Psoas muscle (tissue), 8 donors: ENCODE measurements at places on chromosomes 5 and 9. TPM values are rescaled to one million over a fixed set of nuclear protein-coding genes. Genes with fewer than 3 reads are reported as not detected.

The FGF1 gene
- polyA plus RNA-seq, result 1.00 TPM

The PRLR gene
- polyA plus RNA-seq, result 0.03 TPM

DNA sequence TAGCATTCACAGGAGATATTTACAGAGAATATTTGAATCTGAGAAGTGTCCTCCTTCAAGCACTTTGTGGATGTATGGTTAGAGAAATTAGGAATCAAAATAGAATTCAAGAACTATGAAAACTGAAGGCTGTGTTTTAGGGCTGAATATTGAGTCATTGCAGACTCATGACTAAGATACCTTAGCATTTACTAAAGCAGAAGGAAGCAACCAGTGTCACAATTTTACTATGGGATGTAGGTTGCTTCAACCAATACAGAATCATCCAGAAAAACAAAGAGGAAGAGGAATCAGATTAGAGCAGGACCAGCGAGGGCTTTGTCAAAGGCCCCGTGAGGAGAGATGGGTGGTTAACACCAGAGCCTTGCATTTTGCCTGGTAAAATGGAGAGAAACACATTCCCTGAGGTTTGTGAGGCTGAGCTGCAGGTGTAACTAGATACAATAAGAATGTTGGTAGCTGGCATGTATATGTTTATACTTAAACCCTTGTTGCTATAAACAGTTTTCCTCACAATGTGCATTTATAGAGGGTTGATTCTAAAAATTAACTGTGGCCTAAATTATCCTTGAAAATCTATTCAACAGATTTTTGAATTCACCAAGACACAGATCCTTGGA, 518.1 kb downstream of the AGTPBP1 start:
- H3K27me3 ChIP-seq, result no peaks in the 10 kb centered on the region
- no peak overlapping the region for H3K27ac ChIP-seq
- no peaks in the 10 kb centered on the region for H3K4me1 ChIP-seq
- no peak for DNase-seq

DNA sequence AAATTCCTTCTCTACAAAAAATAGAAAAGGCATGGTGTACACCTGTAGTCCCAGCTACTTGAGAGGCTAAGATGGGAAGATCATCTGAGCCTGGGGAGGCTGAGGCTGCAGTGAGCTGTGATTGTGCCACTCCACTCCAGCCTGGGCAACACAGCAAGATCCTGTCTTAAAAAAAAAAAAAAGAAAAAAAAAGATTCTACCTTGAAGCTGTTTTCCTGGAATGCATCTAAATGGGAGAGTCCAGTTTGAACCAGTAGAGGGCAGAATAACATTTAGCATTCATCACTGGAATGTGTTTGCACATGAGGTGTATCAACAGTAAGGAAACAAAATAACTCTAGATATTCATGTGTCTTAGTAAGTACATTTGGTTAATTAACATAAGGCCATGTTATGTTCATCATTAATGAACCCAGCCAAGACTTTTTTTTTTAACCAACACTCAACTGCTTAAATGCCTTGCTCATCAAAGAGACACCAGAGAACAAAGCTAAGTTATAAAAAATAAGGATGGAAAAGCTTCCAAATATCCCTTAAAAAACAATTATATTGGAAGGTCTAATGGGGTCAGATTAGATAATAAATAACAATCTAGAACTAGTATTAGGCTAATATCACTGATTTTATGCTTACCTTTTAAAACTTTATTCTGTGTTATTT, 16.1 kb downstream of the IFNE start:
- H3K36me3 ChIP-seq, result no peaks in the 10 kb centered on the region
- no peak overlapping the region for H3K4me3 ChIP-seq
- no peak overlapping the region for H3K27ac ChIP-seq
- no peaks in the 10 kb centered on the region for H3K4me1 ChIP-seq
- no peaks in the 10 kb centered on the region for H3K27me3 ChIP-seq

DNA sequence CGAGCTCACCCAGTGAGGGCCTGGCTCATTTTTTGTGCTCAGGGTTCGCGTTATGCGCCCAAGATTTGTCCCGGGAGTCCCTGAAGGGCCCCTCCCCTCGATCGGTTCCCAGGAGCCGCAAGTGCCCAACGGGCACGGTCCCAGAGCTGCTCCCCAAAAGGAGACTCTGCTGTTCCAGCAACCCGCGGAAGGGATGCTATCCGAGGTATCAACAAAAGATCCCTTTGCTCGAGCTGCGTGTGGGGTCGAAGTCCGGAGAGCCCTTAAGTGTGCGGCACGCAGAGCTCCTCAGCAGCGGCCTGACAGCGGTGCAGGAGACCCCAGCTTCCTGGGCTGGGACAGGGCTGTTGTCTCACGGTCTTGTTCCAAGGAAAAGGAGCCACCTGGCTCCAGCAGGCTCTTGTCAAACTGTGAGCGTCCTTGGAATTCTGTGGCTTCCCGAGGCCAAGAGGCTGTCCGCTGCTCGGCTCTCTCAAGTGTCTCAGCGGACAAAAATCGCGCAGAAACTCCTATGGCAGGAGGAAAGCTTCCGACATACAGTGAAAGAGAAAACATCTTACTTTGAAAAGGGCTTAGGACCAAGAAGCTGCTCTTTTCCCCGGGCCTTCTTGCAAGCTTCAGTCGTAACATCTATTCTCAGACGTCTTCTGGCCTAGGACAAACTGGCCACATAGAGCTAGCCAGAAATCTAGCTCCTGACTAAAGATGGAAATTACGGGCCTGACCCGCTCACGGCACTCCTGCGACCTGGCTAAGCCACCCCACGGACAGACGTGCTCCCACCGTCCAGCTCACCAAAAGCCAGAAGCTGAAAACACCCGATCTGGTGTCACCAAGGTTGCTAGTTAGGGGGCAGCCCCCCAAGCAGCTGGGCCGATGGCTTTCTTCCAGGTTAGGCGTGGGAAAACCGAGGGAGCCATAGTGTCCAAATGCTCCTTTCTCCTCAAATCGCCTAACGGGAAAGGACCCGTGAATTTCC, 2.6 kb upstream of the FOXB2 start:
- no peaks in the 10 kb centered on the region for H3K36me3 ChIP-seq
- H3K4me1 ChIP-seq, result peaks cover 35% of the 10 kb centered on the region
- H3K4me3 ChIP-seq, result peak overlapping the region; percentile 57
- DNase-seq, result no peak
- no peak overlapping the region for H3K27ac ChIP-seq

The PCDHGB3 gene
- polyA plus RNA-seq, result 0.35 TPM

The FREM1 gene
- polyA plus RNA-seq, result 0.20 TPM

DNA sequence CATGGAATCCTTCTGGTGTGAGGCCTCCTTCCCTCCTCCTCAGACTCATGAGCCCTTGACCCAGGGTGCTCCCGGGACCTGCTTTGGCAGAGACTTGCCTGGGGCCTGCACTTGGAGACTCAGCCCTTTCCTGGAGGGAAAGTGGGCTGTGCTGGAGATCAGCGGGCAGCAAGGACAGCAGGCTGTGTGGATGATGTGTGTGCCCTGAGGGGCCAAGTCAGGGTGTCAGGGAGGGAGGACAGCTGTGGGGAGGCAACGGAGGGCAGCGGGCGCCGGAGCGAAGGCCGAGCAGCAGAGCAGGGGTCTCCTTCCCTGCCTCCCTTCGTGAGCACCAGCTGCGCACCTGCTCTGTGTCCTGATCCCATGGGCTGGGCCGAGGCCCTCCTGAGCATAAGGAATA, 6.1 kb upstream of the CSF2 start:
- peak; percentile 44 for DNase-seq
- H3K27ac ChIP-seq, result no peak overlapping the region
- no peak overlapping the region for H3K4me3 ChIP-seq
- H3K4me1 ChIP-seq, result no peaks in the 10 kb centered on the region
- H3K27me3 ChIP-seq, result no peaks in the 10 kb centered on the region

DNA sequence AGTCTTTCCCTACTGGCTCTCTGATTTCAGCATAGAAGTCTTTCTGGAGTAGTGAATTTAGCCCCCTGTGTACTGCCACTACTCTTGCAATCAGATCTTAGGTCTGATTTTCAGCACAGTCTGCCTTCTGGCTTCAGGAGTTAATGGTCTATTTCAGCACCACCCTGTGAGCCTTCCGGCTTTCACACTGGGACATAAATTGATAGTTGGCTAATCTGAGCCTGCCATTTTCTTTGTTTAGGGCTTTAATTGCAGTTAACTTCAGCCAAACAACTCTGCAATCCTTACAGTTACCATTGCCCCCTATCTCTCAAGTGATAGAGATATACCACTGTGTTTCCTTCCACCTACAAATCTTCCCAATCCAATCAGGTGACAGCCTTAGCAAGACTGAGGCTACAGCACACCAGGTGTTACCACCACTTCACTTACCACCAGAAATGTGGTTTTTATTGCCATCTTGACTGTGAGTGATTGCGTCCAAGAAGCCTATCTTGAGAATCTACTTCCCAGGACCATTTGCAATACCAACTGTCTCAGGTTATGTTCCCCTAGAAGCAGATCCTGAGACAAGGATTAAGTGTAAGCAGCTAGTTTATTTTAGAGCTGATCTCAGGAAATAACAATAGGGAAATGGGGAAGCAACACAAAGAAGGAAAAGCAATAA, 51.9 kb upstream of the NEK6 start:
- H3K4me3 ChIP-seq, result no peak overlapping the region
- H3K4me1 ChIP-seq, result no peaks in the 10 kb centered on the region
- H3K36me3 ChIP-seq, result no peaks in the 10 kb centered on the region
- H3K27me3 ChIP-seq, result peaks cover 5% of the 10 kb centered on the region
- DNase-seq, result no peak

GRCh38 chr9:117718701-117719100, 14.5 kb downstream of the TLR4 start:
- H3K4me1 ChIP-seq, result peaks cover 3% of the 10 kb centered on the region
- no peaks in the 10 kb centered on the region for H3K27me3 ChIP-seq
- DNase-seq, result no peak
- H3K27ac ChIP-seq, result no peak overlapping the region

DNA sequence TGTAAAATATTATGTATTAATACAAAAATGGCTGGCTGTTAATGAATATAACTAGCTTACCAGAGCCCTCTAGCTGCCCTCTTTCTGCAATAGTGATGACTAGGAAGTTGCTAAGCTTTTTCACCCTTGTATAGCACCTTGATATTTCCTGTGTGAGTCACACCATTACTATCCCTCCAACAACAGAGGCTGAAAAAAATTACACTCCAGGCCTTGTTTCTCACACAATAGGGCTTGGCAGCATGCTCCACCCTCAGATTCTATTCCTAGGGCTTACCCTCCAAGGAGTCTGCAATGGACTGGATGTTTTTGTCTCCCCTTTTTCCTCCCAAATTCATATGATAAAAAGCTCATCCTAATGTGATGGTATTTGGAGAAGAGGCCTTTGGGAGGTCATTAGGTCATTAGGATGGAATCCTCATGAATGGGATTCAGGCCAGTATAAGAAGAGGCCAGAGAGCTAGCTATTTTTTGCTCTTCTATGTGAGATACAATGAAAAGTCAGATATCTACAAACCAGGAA, 184.6 kb upstream of the MAP1B start:
- H3K4me1 ChIP-seq, result no peaks in the 10 kb centered on the region
- no peak overlapping the region for H3K27ac ChIP-seq
- H3K36me3 ChIP-seq, result no peaks in the 10 kb centered on the region
- H3K27me3 ChIP-seq, result no peaks in the 10 kb centered on the region

DNA sequence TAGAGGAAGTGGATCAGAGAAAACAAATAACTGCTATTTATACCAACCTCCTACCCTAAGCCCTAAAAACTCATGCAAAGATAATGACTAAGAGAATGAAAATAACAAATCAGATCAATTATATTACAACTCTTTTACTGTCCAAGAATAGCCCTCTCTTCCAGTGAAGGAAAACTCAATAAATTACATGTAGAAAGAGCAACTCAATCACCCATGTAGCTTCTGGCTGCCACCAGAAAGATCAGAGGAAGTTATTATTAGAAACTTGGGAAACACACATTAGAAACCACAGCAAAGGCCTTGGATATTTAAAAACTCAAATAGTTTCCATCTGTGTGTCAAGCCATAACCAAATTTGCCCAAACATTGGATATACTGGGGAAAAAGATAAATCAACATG, 134.0 kb upstream of the TARS1 start:
- no peak overlapping the region for H3K4me3 ChIP-seq
- no peak for DNase-seq
- H3K36me3 ChIP-seq, result no peaks in the 10 kb centered on the region
- peaks cover 3% of the 10 kb centered on the region for H3K4me1 ChIP-seq
- H3K27ac ChIP-seq, result no peak overlapping the region

GRCh38 chr5:36606428-36607113, at the start of gene SLC1A3:
SLC1A3 (plus strand) TSS chr5:36606606; CDS start chr5:36608424, 1,818 bp downstream.
- peak within 1 kb of the TSS; percentile 81 for H3K4me3 ChIP-seq
- peaks cover 13% of the 10 kb centered on the region for H3K4me1 ChIP-seq
- H3K27ac ChIP-seq, result peak within 1 kb of the TSS; percentile 88
- H3K27me3 ChIP-seq, result no peaks in the 10 kb centered on the region

- no peak overlapping the region for H3K27ac ChIP-seq
- H3K36me3 ChIP-seq, result no peaks in the 10 kb centered on the region
- no peaks in the 10 kb centered on the region for H3K4me1 ChIP-seq
- no peak overlapping the region for H3K4me3 ChIP-seq
Observed at GRCh38 chr9:25224996-25225395, 453.2 kb downstream of the TUSC1 start.

DNA sequence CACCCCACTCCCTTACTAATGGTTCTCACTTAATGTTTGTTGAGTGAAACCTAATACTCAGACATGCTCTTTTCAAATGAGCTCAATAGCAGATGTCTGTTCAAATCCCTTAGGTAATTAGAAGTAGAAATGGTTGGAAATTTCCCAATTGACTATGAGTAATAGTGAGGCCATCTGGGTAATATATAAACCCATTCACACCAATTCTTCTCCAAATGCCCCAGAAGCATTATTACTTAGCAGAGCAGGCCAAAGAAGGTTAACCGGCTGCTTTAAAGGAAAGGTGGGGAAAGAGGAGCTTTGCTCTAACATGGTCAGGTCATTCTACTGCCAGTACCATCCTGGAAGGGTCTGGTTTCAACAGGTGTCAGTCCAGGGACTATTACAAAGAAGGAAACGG, 119.5 kb upstream of the MTAP start:
- no peaks in the 10 kb centered on the region for H3K36me3 ChIP-seq
- no peak overlapping the region for H3K27ac ChIP-seq
- no peaks in the 10 kb centered on the region for H3K4me1 ChIP-seq
- DNase-seq, result no peak
- no peak overlapping the region for H3K4me3 ChIP-seq
- H3K27me3 ChIP-seq, result no peaks in the 10 kb centered on the region

DNA sequence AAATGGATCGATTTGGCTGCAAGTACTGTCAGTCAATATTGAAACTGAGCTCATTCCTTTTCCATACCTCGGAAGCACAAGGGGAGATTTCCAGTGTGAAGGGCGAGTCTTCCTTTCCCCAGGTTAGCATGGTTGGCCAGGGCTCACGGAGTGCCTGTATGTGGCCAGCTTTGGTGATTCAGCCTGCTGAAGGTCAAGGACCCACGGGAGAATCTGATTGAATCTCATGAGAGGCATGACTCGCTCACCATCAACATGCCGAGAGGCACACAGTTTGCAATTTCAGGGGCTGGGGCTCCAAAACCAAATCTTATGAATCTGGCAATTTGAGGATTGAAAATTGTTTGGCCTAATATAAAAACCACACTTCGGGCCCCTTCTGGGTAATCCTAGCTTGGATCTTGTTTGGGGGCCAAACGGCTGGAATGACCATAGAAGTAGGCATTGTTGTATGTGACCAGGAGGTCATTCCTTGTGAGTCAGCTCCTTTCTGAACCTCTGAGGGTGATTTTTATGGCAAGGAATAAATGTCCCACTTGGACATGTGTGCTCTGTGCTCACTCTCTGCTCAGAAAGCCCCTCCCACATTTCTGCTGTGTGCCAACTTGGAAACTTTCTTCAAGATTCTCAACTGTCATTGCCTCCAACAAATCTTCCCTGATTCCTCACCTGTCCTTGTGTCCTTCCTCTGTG, 69.8 kb downstream of the DOCK2 start:
- H3K4me3 ChIP-seq, result no peak overlapping the region
- no peak overlapping the region for H3K27ac ChIP-seq
- no peak for DNase-seq
- H3K36me3 ChIP-seq, result no peaks in the 10 kb centered on the region

The DOK3 gene
- polyA plus RNA-seq, result 3.8 TPM

The ZNF462 gene
- polyA plus RNA-seq, result 6.1 TPM
